Endodermal cell (in vitro differentiated cells): ENCODE measurements at places on chromosomes 6 and 20.

GRCh38 chr6:130583268-130583667 is 217.5 kb downstream of the TMEM200A start:
- no peak overlapping the region for H3K4me3 ChIP-seq
- no peak overlapping the region for H3K27ac ChIP-seq
- H3K27me3 ChIP-seq, result no peaks in the 10 kb centered on the region
- H3K36me3 ChIP-seq, result no peaks in the 10 kb centered on the region

DNA sequence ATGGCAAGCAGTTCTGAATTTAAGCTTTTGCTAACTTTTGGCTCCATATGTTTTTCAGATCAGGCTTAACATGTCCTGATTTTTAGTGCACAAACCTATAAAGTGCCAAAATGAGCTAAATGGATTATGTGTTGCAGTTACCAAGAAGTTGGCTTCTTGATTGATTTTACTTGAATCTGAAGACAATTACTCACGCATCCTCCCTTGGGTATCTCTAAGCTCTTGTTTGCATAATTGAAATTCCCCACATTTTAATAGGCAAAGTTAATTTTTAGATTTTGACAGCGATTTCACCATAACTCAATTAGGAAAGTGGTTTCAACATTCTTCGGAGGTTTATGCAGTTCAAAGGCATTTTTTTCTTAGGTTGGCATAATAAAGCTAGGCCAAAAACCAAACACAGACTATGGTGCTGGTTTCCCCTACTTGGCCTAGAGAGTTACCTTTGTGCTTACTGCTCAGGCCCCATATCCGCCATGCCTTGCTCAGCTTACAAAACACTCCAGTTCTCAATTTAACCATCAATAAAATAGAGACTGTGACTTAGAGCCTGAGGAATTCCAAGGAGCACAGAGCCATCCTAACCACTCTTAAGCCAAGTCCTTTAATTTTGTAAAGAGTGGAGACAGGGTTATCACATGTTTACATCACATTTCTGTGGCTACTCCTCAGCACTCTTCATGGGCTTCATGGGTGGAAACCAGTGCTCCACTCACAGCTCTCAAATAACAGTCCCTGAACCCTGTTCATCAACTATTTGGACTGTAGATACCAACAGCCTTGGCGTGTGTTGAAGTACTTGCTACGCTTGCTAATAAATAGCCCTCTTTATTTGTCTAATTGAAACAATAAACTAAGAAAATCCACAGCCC is 32.1 kb downstream of the LAMA4 start:
- H3K36me3 ChIP-seq, result no peaks in the 10 kb centered on the region
- no peak for DNase-seq
- H3K27me3 ChIP-seq, result no peaks in the 10 kb centered on the region
- H3K4me3 ChIP-seq, result peak overlapping the region; percentile 5
- no peak overlapping the region for H3K27ac ChIP-seq

- H3K27ac ChIP-seq, result no peak overlapping the region
- no peaks in the 10 kb centered on the region for H3K27me3 ChIP-seq
- no peaks in the 10 kb centered on the region for H3K4me1 ChIP-seq
- H3K4me3 ChIP-seq, result no peak overlapping the region
- no peaks in the 10 kb centered on the region for H3K36me3 ChIP-seq
Measured at GRCh38 chr6:170524172-170524502, 29.0 kb downstream of the PSMB1 start.

- H3K36me3 ChIP-seq, result peaks cover 27% of the 10 kb centered on the region
- no peak overlapping the region for H3K27ac ChIP-seq
- DNase-seq, result no peak
- no peaks in the 10 kb centered on the region for H3K4me1 ChIP-seq
Measured at GRCh38 chr6:105320765-105321164, 82.1 kb downstream of the PREP start.

DNA sequence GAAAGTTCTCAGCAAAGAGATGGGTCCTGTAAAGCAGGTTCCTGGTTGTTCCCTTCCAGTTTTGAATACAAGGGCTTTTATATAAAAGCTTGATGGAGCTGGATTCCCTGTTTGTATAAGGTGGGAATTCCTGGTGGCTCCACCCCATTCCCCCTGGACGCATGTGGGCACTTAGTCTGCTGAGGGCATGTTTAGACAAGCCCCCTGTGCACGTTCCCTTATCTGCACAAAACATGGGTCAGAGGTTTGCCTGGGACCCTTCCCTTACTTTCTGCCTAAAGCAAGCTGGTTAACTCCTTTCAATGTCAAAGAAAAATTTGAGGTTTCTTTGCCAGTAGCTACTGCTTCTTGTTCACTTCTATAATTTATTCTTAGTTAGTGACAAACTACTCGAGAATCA is 181.1 kb downstream of the BCKDHB start:
- H3K4me1 ChIP-seq, result no peaks in the 10 kb centered on the region
- no peak for DNase-seq
- H3K36me3 ChIP-seq, result peaks cover 4% of the 10 kb centered on the region
- H3K27me3 ChIP-seq, result no peaks in the 10 kb centered on the region
- H3K4me3 ChIP-seq, result no peak overlapping the region
- no peak overlapping the region for H3K27ac ChIP-seq

GRCh38 chr6:87922947-87923330 is 124.7 kb upstream of the SPACA1 start:
- no peak overlapping the region for H3K4me3 ChIP-seq
- DNase-seq, result no peak
- no peaks in the 10 kb centered on the region for H3K36me3 ChIP-seq
- no peaks in the 10 kb centered on the region for H3K4me1 ChIP-seq

- DNase-seq, result no peak
- H3K27me3 ChIP-seq, result no peaks in the 10 kb centered on the region
- no peak overlapping the region for H3K27ac ChIP-seq
- no peaks in the 10 kb centered on the region for H3K36me3 ChIP-seq
Measured at GRCh38 chr6:139161817-139162284, 27.0 kb downstream of the HECA start.

GRCh38 chr6:89290401-89291155 is 24.5 kb downstream of the GABRR2 start:
- no peaks in the 10 kb centered on the region for H3K27me3 ChIP-seq
- no peak overlapping the region for H3K4me3 ChIP-seq
- H3K27ac ChIP-seq, result no peak overlapping the region
- no peaks in the 10 kb centered on the region for H3K36me3 ChIP-seq
- H3K4me1 ChIP-seq, result no peaks in the 10 kb centered on the region

DNA sequence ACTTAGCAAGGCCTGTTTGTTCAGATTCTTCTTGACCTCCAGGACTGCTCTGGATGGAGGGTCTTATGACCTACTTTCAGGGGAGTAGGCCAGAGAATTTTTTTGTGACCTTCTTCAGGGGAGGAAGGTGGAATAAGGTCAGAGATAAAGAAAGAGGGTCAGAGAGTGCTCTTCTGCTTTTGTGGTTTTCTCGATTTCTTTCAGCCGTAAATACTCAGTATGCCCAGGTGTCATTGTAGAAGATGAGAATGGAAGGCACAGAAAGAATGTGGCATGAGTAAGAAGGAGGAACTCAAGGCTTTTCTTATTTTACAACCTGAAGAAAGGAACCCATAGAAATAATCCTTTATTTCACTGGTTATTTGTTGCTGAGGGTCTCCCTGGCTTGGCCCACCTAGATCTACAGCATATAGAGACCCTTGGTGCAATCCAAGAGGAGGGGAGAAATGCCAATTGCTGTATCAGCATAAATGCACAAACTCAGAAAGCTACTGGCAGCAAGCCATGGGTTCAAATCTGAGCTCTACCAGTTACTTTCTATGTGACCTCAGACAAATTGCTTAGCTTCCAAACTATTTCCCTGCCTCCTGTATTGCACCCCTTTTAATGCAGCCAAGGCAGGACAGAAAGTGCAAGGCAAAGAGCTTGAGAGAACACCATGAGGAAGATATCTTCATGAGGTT is 68.0 kb downstream of the OLIG3 start:
- no peak overlapping the region for H3K4me3 ChIP-seq
- H3K4me1 ChIP-seq, result no peaks in the 10 kb centered on the region
- H3K36me3 ChIP-seq, result no peaks in the 10 kb centered on the region
- H3K27me3 ChIP-seq, result no peaks in the 10 kb centered on the region
- no peak overlapping the region for H3K27ac ChIP-seq
